A549 treated with AZD2906 at 1 μM for 4 hours (cell line): ENCODE measurements at places on chromosomes 2 and 18. TPM values are rescaled to one million over a fixed set of nuclear protein-coding genes. Genes with fewer than 3 reads are reported as not detected.

SPP2 gene
- total RNA-seq, result not detected in 5 replicates

REG3A gene
- total RNA-seq, result not detected in 5 replicates

UGT1A8 gene
- 0.03 to 0.10 TPM (median 0.07 TPM) in 3 of 5 replicates, not detected in the others for total RNA-seq

AQP12B gene
- not detected in 5 replicates for total RNA-seq

CNGA3 gene
- 0.02 to 0.11 TPM (median 0.03 TPM) in 4 of 5 replicates, not detected in the other for total RNA-seq

FER1L5 gene
- 0.01 TPM in 1 of 5 replicates, not detected in the others for total RNA-seq

HOXD9 gene
- total RNA-seq, result 0.83 to 1.6 TPM (median 1.2 TPM) in 5 replicates

PDCD1 gene
- total RNA-seq, result 0.02 TPM in 1 of 5 replicates, not detected in the others

SKOR2 gene
- total RNA-seq, result not detected in 5 replicates

IL1RL2 gene
- total RNA-seq, result 0.05 TPM in 1 of 5 replicates, not detected in the others

FBLN7 gene
- total RNA-seq, result 0.37 to 0.67 TPM (median 0.53 TPM) in 5 replicates

OXER1 gene
- not detected in 5 replicates for total RNA-seq

GAD1 gene
- 0.34 to 0.76 TPM (median 0.51 TPM) in 5 replicates for total RNA-seq

SCN3A gene
- 0.02 to 0.09 TPM (median 0.02 TPM) in 3 of 5 replicates, not detected in the others for total RNA-seq

SCYGR4 gene
- not detected in 5 replicates for total RNA-seq

GEN1 gene
- total RNA-seq, result 9.6 to 12.2 TPM (median 10.7 TPM) in 5 replicates

MC5R gene
- total RNA-seq, result 0.03 to 0.06 TPM (median 0.05 TPM) in 3 of 5 replicates, not detected in the others

TLK1 gene
- total RNA-seq, result 18.1 to 31.2 TPM (median 23.6 TPM) in 5 replicates

PLA2R1 gene
- total RNA-seq, result 1.7 to 2.8 TPM (median 2.3 TPM) in 5 replicates

UGT1A3 gene
- 0.05 to 0.09 TPM (median 0.07 TPM) in 4 of 5 replicates, not detected in the other for total RNA-seq

KCNG2 gene
- 0.06 TPM in 2 of 5 replicates, not detected in the others for total RNA-seq

REG1B gene
- not detected in 5 replicates for total RNA-seq

IL1R1 gene
- total RNA-seq, result 40.1 to 55.7 TPM (median 47.1 TPM) in 5 replicates

ARHGAP28 gene
- total RNA-seq, result 0.09 to 0.17 TPM (median 0.13 TPM) in 4 of 5 replicates, not detected in the other

SLC9A4 gene
- not detected in 5 replicates for total RNA-seq

SNORC gene
- total RNA-seq, result 4.1 to 11.5 TPM (median 10.4 TPM) in 5 replicates

ALS2 gene
- total RNA-seq, result 9.9 to 14.2 TPM (median 10.8 TPM) in 5 replicates

SLC4A5 gene
- 0.15 to 0.47 TPM (median 0.24 TPM) in 5 replicates for total RNA-seq

EGR4 gene
- total RNA-seq, result 0.19 to 0.32 TPM (median 0.25 TPM) in 5 replicates

MPV17 gene
- total RNA-seq, result 71.0 to 91.6 TPM (median 84.4 TPM) in 5 replicates

IL1R2 gene
- total RNA-seq, result 0.53 to 1.5 TPM (median 1.2 TPM) in 5 replicates

LIMS3 gene
- not detected in 5 replicates for total RNA-seq

LRRC30 gene
- total RNA-seq, result not detected in 5 replicates

COLEC12 gene
- 0.02 to 0.06 TPM (median 0.03 TPM) in 5 replicates for total RNA-seq

SLC5A7 gene
- not detected in 5 replicates for total RNA-seq

RIT2 gene
- not detected in 5 replicates for total RNA-seq

TMEFF2 gene
- total RNA-seq, result 0.34 to 0.46 TPM (median 0.36 TPM) in 5 replicates

MAB21L4 gene
- 0.13 to 0.35 TPM (median 0.28 TPM) in 5 replicates for total RNA-seq

PCBP1 gene
- total RNA-seq, result 371 to 434 TPM (median 410 TPM) in 5 replicates

SH2D6 gene
- 0.60 to 0.96 TPM (median 0.80 TPM) in 5 replicates for total RNA-seq

HMSD gene
- total RNA-seq, result 0.09 to 0.29 TPM (median 0.24 TPM) in 3 of 5 replicates, not detected in the others

MROH2A gene
- 0.11 to 0.23 TPM (median 0.18 TPM) in 4 of 5 replicates, not detected in the other for total RNA-seq

COLEC11 gene
- total RNA-seq, result 0.31 to 0.82 TPM (median 0.53 TPM) in 5 replicates
